NCI-H524 treated with DMSO at 0.1 percent for 48 hours (cell line): ENCODE measurements at places on chromosomes 5 and 9.

GRCh38 chr5:38725371-38725865 lies 120.4 kb upstream of the OSMR start:
- DNase-seq, result no peak

- DNase-seq, result no peak
Measured at GRCh38 chr5:95217881-95218280, 67.0 kb downstream of the MCTP1 start.

- DNase-seq, result no peak
Measured at GRCh38 chr9:96398582-96399324, 15.2 kb upstream of the SLC35D2 start.

DNA sequence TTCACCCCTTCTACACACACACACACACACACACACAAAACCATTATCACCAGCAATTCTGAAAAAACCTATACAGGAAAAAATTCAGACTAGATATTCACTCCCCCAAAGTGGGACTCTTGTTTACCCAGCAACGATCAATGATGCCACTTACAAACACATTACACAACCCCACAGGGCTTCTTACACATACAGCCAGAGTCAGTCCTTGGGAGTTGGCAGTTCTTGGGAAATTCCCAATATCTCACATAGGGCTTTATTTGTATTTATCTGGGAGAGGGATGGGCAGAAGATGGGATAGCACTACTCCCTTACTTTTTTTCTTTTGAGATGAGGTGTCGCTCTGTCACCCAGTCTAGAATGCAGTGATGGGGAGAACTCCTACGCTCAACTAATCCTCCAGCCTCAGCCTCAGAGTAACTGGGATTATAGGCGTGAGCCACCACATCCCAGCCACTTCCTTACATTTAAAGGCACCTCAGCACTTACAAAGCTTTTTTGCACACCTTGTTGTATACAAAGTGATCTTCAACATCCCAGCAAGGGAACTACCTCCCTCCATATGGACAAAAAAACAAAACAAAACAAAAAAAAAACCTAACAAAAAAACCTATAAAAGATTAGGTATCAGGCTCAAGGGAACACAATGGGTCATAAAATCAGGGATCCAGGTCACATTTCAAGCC lies 168.4 kb downstream of the TSSK1B start:
- no peak for DNase-seq

- no peak for DNase-seq
Measured at GRCh38 chr9:97627624-97628023, 5.5 kb downstream of the TSTD2 start.

GRCh38 chr9:115057559-115057958 lies 60.4 kb downstream of the TNC start:
- no peak for DNase-seq

- DNase-seq, result no peak
Measured at GRCh38 chr9:81083067-81083466, 606.3 kb downstream of the TLE1 start.

GRCh38 chr5:76403766-76404222 lies 709 bp downstream of the IQGAP2 start:
- no peak for DNase-seq

- DNase-seq, result no peak
Measured at GRCh38 chr5:141343242-141343952, at the start of gene PCDHGA3. TSS of gene PCDHGA3 (plus strand) at chr5:141343829. CDS start at chr5:141344034, 205 bp downstream.

- no peak for DNase-seq
Measured at GRCh38 chr5:139417214-139417613, 13.3 kb upstream of the SPATA24 start.

DNA sequence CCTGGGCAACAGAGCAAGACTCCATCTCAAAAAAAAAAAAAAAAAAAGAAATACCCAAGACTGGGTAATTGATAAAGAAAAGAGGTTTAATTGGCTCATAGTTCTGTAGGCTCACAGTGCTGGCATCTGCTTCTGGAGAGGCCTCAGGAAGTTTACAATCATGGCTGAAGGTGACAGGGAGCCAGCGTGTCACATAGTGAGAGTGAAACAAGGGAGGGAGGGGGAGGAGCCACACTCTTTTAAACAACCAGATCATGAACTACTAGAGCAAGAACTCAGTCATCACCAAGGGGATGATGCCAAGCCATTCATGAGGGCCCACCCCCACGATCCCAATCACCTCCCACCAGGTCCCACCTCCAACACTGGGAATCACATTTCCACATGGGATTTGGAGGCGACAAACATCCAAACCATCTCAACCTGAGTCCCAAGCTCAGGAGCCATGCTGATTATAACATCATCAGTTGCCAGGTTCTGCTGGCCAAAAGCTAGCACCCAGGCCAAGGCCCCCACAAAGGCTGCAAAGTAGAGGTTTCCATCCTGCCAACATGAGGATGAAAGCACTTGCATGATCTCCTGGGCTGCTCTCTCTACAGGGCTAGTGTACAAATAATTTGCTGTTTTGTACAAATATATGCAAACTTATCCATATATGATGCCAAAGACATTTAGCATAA lies 15.3 kb downstream of the DENND1A start:
- no peak for DNase-seq

DNA sequence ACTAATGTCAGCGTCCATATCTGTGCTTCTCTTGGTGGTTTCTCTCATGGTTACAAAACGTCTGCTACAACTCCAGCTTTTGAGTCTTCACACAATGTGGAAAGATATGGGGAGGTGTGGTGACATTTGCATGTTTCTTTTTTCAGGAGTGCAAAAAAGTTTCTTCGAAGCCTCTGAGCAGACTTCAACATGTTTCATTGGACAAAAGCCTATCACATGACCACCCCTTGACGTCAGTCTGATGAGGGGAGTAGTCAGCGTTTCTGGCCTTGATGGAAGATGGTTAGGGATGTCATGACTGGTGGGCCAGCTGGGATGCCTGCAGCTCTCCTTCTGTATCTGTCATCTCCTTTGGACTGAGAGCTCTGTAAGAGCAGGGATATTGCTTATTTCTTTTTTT lies 61.4 kb downstream of the PTPDC1 start:
- DNase-seq, result no peak

DNA sequence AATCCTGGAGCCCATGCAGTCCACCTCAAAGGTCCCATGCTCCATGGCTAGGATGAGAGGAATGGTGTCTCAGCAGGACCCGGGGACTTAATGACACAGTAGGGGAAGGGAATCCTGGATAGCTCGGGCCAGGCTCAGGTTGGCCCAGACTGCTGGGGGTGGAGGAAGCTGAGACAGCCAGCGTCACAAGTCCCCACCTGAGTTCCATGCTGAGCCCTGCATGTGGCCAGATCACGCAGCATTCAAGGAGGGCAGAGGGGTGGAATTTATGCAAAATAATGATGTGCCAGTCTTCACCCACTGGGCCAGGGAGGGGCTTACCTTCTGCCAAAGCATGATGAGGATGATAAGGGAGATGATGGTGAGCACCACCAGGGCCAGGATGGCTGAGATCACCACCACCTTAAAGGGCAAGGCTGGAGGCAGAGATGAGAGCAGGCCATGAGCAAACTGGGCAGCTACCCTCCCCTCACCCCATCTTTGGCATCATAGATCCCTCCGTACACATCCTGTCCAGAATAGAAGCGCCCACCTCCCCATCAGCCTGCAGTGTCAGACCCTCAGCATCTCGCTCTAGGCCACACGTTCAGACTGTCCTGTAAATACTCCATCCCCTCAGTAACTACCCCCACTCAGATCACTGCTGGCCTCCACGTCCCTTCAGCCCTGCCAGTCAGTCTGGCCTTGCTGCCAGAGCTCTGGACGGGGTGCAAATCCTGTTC lies 29.3 kb downstream of the PDGFRB start:
- DNase-seq, result no peak

DNA sequence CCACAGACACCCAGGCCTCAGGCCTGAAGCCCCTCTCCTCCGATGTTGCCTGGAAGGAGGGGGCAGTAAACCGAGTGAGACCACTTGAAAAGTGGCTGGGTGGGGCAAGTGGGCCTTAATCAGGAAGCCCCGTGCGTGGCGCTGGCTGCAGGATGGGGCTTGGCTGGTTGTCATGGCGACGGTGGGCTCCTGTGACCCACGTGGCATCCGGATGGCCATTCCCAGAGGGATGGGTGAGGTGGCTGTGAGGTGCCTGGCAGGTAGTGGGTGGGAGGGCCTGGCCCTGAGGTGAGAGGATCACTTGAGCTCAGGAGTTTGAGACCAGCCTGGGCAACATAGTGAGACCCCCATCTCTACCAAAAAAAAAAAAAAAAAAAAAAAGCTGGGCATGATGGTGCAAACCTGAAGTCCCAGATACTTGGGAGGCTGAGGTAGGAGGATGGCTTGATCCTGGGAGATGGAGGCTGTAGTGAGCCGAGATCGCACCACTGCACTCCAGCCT lies 5.2 kb downstream of the GPSM1 start:
- no peak for DNase-seq

DNA sequence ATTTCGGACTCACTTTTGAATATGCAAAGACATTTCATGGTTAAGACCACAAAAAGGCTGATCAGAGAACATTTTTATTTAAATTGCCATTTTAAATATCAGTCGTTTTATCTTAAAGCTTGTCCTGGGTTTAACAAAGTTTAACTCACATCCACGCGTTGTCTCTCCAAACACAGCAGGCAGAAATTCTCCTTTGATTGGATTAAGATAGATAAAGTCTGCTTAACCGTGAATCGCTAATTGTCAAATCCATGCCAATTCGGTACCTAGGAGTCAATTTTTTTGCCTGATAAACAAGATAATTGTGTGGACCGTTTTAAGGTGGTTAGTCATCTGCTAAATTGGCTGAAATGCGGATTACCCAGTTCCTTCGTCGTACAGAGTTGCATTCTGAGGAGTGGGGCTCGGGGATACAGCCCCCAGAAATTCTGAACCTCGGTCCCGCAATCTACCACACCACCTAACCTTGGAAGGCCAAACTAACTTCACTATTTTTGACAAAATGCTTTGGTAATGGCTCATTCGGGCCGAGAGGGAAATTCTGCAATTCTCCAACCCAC lies 665 bp upstream of the BTF3 start:
- DNase-seq, result no peak

DNA sequence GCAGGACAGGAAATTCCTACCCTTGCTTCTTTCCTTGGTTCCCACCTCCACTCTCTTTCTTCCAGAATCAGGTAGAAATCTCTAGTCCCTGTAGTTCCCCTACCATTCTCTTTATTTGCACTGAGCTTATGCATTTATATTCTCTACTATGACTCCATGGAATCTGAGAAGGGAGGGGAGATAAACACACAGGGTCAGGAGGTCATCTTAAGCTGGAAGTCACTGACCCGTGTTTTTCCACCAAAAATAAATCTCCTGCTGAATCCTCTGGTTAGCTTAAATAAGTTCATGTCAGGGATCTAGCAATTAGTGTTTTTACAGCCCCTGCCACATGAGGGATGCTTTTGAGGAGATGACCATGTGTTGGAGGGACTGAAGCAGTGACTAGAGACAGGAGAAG lies 3.7 kb downstream of the ACTL7B start:
- DNase-seq, result no peak

- DNase-seq, result no peak
Measured at GRCh38 chr9:97519441-97519970, 18.0 kb downstream of the TMOD1 start.

DNA sequence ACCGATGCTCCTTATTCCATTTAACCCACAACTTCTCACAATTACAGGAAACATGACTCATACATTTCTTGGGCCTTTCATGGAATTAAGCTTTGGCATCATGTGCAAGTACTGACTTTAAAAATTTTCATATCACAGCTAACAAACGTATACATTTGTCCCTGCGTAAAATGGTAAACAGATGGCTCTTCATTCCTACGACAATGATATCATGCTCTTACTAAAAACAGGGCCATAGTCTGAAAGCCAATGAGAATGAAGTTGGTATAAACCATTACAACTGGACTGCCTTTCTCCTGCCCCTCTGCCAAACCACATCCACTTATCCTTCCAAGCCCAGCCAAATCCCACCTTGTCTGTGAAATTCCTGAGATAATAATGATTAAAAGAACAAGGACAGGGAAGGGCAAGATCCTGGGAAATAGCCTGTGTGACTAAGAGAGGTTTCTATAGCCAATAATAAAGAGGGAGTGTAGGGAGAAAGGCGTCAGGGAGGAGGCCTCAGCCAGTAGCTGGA lies 44.9 kb upstream of the ZNF366 start:
- no peak for DNase-seq

DNA sequence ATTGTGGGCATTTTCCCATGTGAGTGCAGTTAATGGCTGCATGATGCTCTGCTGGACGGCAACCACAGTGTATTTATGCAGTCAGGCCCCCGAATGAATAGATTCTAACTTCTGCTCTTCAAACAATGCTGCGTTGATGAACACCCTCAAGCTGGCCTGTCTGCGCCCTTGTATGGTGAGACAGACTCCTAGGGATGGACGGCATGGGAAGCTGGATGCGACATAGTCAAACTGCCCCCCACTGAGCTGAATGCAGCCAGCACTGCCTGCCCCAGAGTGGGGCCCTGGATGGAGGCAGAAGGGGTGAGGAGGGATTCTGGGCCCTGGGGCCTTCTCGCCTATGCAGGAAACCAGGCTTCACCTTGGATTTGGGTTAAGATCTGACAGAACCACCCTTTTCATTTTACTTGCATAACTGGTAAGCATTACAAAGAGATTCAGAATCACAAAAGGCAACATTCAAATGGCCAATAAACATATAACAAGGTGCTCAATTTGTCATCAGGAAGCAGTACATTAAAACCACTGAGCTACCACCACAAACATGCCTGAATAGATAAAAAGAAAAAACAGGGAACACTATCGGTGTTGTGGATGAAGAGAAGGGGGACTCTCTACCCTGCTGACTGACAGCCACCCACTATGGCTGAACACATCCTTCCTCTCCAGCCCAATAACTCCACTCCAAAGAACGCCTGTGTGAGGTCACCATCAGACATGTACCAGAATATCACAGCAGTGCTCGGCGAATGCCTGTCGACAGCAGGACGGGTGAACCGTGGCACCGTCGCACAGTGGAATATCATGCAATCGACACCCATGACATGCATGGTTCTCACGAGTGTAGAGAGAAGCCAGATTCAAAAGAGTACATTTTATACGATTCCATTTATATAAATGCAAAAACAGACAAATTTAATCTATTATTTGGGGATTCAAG lies 79.1 kb downstream of the RAPGEF1 start:
- DNase-seq, result no peak

DNA sequence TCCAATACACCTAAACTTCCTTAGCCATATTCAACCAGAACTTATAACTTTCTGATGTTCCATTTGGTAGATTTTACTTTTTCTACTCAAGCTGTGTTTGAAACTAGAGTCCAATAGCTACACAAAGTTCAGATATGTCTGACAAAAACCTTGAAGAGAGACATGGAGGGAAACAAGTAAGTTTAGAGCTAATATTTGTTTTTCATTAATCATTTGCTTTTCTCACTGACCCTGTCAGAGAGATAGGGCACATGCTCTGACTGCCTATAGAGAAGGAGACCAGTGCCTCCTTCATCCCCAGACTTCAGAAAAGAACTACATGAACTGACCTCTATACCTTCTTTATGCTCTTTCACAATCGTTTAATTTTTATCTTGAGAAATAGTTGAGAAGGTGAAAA lies 157.0 kb upstream of the PPP1R2B start:
- DNase-seq, result no peak

DNA sequence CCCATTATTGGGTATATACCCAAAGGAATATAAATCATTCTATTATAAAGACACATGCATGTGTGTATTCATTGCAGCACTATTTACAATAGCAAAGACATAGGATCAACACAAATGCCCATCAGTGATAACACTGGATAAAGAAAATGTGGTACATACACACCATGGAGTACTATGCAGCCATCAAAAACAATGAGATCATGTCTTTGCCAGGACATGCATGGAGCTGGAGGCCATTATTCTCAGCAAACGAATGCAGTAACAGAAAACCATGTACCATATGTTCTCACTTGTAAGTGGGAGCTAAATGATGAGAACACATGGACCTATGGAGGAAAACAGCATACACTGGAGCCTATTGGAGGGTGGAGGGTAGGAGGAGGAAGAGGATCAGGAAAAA lies 402.4 kb downstream of the CSNK1G3 start:
- no peak for DNase-seq
